ENCODE measurements at places on chromosomes 16 and 17. TPM values are rescaled to one million over a fixed set of nuclear protein-coding genes. Genes with fewer than 3 reads are reported as not detected.

The KRTAP4-3 gene
- not detected for total RNA-seq

The HBA2 gene
- 427 TPM for total RNA-seq

The RNU2-1 gene
- total RNA-seq, result 5,003 TPM

The SEPTIN1 gene
- total RNA-seq, result 6.1 TPM

The C16orf96 gene
- total RNA-seq, result 1.00 TPM

The RUNDC3A gene
- not detected for total RNA-seq

The C1QBP gene
- total RNA-seq, result 73.4 TPM

The TP53TG3B gene
- total RNA-seq, result not detected

The TEDC2 gene
- total RNA-seq, result 1.7 TPM

The CLCN7 gene
- 83.8 TPM for total RNA-seq

The MPV17L gene
- total RNA-seq, result 1.2 TPM

DNA sequence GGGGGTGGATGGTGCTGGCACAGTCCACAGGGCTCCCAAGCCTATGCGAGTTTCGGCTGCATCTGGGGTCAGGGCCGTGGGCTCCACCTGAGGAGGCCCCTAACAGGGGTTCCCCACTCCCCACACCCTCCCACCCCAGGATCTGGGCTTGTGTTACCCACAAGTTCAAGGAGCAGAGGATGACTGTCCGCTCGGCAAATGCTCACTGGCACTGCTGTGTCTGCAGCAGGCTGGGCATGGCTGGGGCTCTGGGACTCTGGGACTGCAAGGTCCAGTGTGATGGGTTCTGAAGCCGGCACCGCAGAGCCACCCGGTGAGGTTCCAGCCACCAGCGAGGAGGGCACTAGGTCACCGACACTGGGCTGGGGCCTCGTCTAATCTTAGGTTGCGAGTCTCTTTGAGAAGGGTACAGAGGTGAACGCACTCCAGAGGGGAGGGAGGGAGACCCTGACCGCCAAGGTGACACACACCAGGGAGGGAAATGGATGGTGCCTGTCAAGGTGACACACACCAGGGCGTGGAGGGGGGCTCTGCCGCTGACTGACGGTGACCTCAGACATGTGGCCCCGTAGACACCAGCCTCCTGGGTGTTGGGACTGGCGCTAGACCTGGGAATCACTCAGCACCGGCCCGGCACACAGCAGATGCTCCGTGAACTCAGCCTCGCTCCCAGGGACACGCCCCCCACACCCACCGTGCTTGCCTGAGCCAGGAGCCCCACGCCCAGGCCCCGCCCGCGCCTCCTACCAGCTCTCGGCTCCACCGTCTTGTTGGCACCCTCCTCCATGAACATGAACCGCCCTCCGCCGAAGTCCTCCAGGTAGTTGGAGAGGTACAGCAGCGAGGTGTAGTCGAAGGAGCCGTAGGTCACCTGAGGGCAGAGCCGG is 20.5 kb upstream of the HEXD start:
- H3K27me3 ChIP-seq, result no peaks in the 10 kb centered on the region
- peak; percentile 74 for DNase-seq
- H3K27ac ChIP-seq, result no peak overlapping the region
- peaks cover 4% of the 10 kb centered on the region for H3K4me1 ChIP-seq

- H3K36me3 ChIP-seq, result no peaks in the 10 kb centered on the region
- H3K4me1 ChIP-seq, result peaks cover 92% of the 10 kb centered on the region
- H3K27ac ChIP-seq, result peak overlapping the region; percentile 50
- H3K4me3 ChIP-seq, result no peak overlapping the region
- no peaks in the 10 kb centered on the region for H3K27me3 ChIP-seq
These were observed 6.7 kb downstream of the IL4R start for GRCh38 chr16:27320261-27321012.

- H3K27me3 ChIP-seq, result no peaks in the 10 kb centered on the region
- H3K4me1 ChIP-seq, result no peaks in the 10 kb centered on the region
- DNase-seq, result no peak
- no peak overlapping the region for H3K27ac ChIP-seq
- no peaks in the 10 kb centered on the region for H3K36me3 ChIP-seq
- no peak overlapping the region for H3K4me3 ChIP-seq
These were observed 195.0 kb upstream of the MAF start for GRCh38 chr16:79795556-79795955.

DNA sequence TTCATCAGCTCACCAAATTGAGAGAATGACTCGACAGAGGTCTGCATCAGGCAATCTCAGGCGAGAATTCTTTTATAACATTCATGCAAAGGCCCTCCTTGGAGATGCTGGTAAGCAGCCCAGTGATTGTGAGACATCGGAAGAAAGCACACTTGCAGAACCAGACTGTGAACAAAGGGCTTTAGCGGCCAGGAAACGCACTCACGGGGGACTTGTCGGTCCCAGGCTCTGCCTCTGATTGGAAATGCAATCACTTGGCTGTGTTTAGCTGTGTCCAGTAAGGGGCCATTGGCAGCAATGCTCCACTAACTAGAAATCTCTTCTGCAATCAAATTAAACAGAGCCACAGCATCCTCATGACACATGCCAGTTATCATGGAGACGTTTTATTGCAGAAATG is 226.7 kb upstream of the CDH13 start:
- H3K36me3 ChIP-seq, result no peaks in the 10 kb centered on the region
- H3K27ac ChIP-seq, result no peak overlapping the region
- DNase-seq, result no peak
- H3K27me3 ChIP-seq, result no peaks in the 10 kb centered on the region
- no peak overlapping the region for H3K4me3 ChIP-seq

DNA sequence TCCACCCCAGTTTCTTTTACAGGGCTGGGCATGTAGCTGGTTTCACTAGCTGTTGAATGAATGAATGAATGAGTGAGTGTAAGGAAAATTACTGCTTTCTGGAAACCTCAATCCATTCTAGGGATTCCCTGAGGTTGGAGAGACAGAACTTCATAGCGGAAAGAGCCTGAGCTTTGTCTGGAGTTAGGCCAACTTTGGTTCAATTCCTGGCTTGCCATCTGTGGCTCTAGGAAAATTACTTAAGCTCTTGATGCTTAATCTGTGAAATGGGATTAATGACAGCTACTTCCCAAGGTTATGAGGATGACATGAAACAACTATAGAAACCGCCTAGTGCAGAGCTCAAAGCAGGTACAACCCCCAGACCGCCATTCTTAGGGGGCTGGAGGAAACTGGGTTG is 76.3 kb upstream of the AXIN2 start:
- no peaks in the 10 kb centered on the region for H3K27me3 ChIP-seq
- no peaks in the 10 kb centered on the region for H3K36me3 ChIP-seq
- H3K27ac ChIP-seq, result no peak overlapping the region
- H3K4me3 ChIP-seq, result no peak overlapping the region

DNA sequence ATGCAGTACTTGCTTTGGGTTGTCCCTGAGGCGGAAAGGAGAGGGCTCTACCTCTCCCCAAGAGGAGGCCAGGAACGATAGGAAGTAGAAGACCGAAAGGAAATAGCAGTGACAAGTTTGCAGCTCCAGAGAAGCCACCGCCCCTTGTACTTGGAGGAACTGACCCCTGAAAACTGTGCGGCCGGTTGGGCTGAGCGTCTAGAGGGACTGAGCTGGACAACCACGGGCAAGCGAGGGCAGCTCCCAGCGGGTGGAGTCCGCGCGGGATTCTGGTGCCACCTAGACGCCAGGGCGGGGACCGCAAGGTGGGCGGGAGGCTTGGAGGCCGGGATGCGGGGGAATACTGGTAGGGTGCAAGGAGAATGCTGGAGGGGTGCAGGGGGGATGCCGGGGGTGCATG is 1.3 kb upstream of the SLC6A4 start:
- H3K27ac ChIP-seq, result peak overlapping the region; percentile 83
- H3K27me3 ChIP-seq, result peaks cover 21% of the 10 kb centered on the region
- DNase-seq, result peak; percentile 67
- no peaks in the 10 kb centered on the region for H3K36me3 ChIP-seq
- peaks cover 35% of the 10 kb centered on the region for H3K4me1 ChIP-seq

- H3K36me3 ChIP-seq, result no peaks in the 10 kb centered on the region
- no peaks in the 10 kb centered on the region for H3K27me3 ChIP-seq
- no peak overlapping the region for H3K27ac ChIP-seq
- no peaks in the 10 kb centered on the region for H3K4me1 ChIP-seq
These were observed 40.4 kb downstream of the WSCD1 start for GRCh38 chr17:6110592-6110991.

DNA sequence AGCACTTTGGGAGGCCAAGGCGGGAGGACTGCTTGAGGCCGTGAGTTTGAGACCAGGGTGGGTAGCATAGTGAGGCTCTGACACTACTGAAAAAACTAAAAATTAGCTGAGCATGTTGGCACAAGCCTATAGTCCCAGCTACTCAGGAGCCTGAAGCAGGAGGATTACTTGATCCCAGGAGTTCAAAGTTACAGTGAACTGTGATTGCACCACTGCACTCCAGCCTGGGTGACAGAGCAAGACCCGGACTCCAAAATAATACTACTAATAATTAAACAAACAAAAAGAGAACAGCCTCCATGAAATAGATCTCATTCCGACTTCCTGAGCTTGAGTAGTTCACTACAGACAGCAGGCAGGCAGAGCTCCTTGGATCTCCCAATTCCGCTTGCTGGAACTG is 2.7 kb upstream of the RBBP6 start:
- H3K4me3 ChIP-seq, result no peak overlapping the region
- H3K4me1 ChIP-seq, result peaks cover 5% of the 10 kb centered on the region
- no peak for DNase-seq
- H3K27ac ChIP-seq, result no peak overlapping the region
- no peaks in the 10 kb centered on the region for H3K27me3 ChIP-seq

- peak; percentile 74 for DNase-seq
- peaks cover 18% of the 10 kb centered on the region for H3K4me1 ChIP-seq
- H3K27me3 ChIP-seq, result no peaks in the 10 kb centered on the region
- H3K36me3 ChIP-seq, result no peaks in the 10 kb centered on the region
- no peak overlapping the region for H3K4me3 ChIP-seq
- peak overlapping the region; percentile 80 for H3K27ac ChIP-seq
These were observed 18.3 kb upstream of the LITAF start for GRCh38 chr16:11604783-11605563.

GRCh38 chr16:88088161-88088581 is 136.9 kb downstream of the BANP start:
- no peak for DNase-seq
- no peak overlapping the region for H3K27ac ChIP-seq
- H3K4me3 ChIP-seq, result no peak overlapping the region
- H3K4me1 ChIP-seq, result peaks cover 3% of the 10 kb centered on the region
- no peaks in the 10 kb centered on the region for H3K36me3 ChIP-seq

DNA sequence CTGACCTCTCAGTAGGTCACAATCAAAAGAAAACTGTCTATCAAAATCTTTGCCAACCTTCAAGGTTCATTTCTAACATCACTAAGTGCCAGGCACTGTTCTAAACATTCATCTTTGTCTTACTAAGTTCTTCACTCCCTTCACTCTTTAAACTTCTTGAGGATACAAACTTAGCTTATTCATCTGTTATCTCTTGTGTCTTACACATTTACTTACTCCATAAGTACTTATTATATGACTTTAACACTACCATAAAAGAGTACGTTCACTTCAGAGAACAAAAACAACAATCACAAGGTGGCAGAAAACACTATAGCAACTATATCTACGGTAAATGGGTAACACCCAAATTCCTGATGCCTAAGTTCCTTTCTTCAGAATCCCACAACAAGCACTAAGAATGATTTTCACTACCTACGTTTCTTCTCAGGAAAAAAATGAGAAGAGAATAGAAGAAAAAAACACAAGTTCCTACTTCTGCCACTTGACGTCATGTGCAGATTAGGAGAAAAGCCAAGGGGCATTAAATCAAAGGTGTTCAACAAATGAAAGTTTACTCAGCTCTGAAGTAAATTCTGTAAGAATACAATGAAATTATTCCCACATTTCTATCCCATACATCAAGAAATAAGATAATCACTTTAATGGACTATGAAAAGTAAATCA is 29.2 kb downstream of the KANSL1 start:
- no peak for DNase-seq
- peaks cover 82% of the 10 kb centered on the region for H3K4me1 ChIP-seq
- H3K4me3 ChIP-seq, result no peak overlapping the region
- no peaks in the 10 kb centered on the region for H3K36me3 ChIP-seq

DNA sequence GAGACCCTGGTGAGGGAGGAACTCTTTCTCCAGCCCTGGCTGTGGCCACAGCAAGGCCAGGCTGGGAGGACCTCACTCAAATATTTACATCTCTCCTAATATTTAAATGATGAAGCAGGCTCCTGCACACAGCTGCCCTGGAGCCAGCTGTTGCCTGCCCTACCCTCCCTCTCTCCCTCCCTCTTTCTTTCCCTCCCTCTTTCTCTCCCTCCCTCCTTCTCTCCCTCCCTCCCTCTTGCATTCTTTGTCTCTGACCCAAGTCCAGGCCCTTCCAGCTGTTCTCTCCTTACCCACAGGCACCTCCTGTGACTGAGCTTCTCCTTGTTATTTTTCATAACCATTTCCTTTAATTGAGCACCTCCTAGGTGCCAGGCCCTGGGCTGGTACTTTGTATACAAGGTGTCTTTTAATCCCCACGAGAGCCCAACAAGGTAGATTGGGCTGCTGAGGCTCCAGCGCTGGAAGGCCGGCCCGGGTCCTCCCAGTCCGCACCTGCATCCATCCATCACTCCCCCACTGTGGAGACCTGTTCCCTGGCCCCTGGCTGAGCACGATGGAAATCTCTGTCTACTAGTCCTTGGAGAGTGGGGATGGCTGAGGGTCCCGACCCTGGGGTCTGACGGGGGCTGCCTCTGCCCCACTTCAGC is 242.3 kb downstream of the SEC14L1 start:
- H3K27ac ChIP-seq, result peak overlapping the region; percentile 79
- H3K36me3 ChIP-seq, result no peaks in the 10 kb centered on the region
- DNase-seq, result no peak
- no peaks in the 10 kb centered on the region for H3K27me3 ChIP-seq
- no peak overlapping the region for H3K4me3 ChIP-seq
- peaks cover 97% of the 10 kb centered on the region for H3K4me1 ChIP-seq

DNA sequence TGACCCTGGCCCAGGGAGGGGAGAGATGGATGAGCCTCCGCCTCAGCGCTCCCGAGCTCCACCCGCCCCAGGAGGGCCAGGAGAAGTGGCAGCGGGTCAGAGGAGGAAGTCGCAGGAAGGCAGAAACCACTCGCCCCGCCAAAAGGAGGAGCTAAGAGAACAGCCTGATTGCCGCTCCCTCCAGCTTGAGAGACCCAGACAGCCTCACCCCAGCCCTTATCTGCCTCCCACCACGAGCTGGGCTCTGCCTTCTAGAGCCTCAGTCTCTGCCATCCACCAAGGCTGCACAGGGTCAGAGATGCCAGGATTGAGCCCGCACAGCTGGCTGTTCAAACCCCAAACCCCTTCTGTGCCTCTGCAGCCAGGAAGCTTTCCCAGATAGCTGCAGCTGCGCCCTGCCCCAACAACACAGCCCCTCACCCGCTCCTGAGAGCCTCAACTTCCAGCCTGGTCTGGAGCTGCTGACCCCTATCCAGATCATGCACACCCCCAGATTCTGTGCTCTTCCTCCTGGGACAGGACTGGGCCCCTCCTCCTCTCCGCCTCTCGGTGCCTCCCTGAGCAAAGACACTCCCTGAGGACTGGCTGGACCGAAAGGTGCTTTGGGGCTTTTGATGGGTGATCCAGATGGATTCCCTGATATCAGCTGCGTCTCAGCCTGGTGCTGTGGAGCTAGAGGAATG is 1.0 kb upstream of the ATP2A3 start:
- peak overlapping the region; percentile 83 for H3K27ac ChIP-seq
- H3K27me3 ChIP-seq, result peaks cover 8% of the 10 kb centered on the region
- DNase-seq, result peak; percentile 91

- no peaks in the 10 kb centered on the region for H3K4me1 ChIP-seq
- no peak overlapping the region for H3K27ac ChIP-seq
- no peak for DNase-seq
- H3K36me3 ChIP-seq, result no peaks in the 10 kb centered on the region
These were observed 1151.9 kb upstream of the GOT2 start for GRCh38 chr16:59886021-59886420.

GRCh38 chr17:78269955-78270381 is 38.5 kb downstream of the TMEM235 start:
- H3K27ac ChIP-seq, result peak overlapping the region; percentile 48
- no peak overlapping the region for H3K4me3 ChIP-seq
- no peaks in the 10 kb centered on the region for H3K27me3 ChIP-seq
- peaks cover 54% of the 10 kb centered on the region for H3K4me1 ChIP-seq
- no peaks in the 10 kb centered on the region for H3K36me3 ChIP-seq
- no peak for DNase-seq

All from upper lobe of left lung (tissue), 6 donors.